ENCODE measurements at places on chromosomes 6 and 20.
A peak's percentile ranks its signal among the peaks of the same experiment; 100 is the strongest.

DNA sequence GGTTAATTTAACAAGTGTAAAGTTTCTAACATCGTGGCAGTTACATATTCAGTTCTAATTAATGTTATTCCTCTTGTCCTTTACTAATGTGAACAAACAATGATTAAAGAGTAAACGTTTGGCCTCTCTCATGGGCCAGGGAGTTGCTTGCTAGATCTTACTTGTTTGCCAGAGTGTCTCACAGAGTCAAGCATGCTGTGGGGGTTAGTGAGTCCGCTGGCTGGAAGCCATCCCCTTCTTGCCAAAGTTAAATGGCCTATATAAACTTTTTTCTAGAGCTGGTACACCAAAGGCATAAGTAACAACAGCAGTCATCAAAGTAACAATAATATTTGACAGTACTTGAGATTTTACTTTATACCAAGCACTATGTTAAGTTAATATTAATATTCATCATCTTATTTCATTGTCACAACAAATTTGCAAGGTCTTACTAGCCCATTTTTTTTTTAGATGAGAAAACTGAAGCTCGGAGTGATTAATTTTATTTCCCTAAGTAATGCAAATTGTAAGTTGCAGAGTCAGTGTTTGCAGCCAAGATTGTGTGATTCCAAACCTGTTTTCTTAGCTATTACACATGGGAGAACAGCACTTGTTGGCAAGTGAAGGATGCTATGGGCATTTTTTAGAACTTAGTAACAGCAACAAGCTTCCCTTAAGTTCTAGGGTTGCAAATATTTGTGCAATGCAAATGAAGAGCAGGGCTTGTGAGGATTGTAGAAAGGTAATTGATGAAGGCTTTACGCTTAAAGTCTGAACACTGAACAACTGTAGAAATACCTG is 224.5 kb downstream of the RFPL4B start:
- DNase-seq = no peak

DNA sequence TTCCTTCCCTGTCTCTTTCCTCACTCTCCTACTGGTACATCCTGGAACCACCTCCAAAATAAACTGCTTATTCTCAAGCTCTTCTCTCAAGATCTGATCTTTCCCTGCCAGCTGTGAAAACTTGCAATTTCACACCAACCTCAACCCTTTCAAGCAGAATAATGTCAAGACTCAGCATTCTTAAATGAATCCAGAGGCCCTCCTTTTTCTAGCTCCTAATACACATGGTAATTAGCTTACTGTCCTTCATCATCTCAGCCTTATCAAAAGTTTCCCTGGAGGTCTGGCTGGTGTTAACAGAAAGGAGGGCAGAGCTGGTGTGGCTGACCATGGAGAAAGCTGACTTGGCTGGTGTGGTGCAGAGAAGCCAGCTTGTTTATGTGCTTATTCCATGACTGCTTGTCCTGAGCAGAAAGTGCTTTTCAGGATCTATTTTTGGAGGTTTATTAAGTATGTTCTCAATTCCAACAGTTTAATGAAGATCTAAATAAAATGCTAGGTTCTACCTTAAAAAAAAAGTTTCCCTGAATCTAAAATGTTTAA is 50.5 kb downstream of the CFAP61 start:
- DNase-seq = no peak

DNA sequence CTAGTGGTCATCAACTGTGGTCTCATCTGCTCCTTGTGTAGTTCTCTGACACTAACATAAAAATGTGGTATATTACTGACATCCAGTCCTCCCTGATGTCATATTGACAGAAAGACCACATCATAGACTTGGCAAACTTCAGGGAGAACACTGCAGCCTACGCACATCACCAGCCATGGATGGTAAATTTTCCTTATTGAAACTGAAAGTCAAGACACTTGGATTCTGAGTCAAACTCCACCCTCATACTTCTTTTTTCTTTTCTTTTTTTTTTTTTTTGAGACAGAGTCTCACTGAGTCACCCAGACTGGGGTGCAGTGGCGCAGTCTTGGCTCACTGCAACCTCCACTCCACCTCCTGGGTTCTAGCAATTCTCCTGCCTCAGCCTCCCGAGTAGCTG is 25.4 kb downstream of the NDRG3 start:
- no peak for DNase-seq

DNA sequence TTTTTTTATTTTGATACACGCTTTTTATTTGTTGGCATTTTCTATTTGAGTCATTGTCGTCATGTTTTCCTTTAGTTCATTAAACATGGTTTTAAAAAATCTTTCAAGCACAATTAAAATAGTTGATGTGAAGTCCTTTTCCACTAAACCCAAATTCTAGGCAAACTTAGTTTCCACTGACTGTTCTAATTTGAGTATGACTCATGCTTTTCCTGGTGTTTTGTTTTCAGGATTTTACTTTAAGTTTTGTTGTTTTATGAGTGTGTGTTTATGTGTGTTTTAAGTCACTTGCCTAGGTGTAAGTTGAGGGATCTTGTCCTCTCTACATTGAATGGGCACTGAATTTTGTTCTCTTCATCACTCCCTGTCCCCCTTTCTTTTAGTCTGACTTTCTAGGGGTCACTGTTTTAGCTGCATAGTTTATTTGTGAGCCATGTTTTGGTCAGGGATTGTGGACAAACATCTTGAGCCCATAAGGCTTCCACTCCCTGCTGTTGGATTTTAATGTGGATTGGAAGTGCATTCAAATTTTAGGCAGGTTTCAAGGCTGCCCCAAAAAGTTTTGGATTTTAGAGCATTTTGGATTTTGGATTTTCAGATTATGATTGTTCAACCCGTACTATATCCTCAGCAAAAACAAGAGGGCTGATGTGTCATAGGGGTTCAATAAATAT is 94.8 kb downstream of the CDYL start:
- no peak for DNase-seq

DNA sequence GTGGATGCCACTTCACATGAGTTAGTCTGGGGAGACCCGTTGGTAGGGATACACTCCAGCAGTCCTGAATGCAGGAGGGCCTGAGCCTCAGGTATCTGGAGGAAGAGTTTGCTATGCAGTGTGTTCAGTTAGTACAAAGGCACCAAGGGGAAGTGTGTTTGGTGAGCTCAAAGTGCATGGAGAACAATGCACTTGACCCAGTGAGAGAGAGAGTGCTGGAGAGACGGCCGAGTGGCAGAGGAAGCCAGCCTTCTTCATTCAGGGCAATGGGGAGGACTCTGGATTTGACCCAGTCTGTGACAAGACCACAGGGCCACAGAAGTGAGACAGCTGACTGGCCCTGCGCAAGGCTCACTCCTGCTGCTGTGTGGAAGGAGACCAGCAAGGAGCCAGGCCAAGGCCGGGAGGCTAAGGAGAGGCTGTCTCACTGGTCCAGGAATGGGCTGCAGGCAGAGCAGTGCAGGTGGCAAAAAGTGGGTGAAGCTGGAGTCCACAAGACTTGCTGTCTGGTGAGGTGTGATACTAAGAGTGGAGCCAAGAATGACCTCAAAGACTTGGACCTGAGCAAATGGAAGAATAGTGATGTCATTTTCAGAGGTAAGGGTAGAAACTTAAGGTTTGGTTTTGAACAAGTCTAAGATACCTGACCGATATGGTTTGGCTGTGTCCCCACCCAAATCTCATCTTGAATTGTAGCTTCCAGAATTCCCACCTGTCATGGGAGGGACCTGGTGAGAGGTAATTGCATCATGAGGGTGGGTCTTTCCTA is 38.0 kb downstream of the PDE10A start:
- no peak for DNase-seq

DNA sequence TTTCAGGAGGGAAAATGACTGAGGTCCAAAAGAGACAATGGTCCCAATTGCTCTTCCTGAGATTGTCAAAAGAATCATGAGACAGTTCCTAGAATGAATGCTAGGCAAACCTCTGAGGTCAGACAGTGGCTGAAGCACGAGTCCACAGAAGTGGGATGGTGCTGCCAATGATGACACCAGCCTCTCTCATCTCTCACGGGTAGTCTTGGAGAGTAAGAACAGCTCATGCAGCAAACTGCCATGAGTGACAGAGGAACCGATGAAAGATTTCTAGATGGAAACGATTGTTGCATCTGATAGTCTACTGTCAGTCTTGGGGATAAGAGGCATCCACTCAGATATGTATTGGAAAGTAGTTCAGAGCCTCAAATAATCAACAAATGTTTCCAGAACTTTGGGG is 188.7 kb downstream of the SLC24A3 start:
- no peak for DNase-seq

GRCh38 chr6:88629838-88630494 is 333.5 kb downstream of the RNGTT start:
- no peak for DNase-seq

DNA sequence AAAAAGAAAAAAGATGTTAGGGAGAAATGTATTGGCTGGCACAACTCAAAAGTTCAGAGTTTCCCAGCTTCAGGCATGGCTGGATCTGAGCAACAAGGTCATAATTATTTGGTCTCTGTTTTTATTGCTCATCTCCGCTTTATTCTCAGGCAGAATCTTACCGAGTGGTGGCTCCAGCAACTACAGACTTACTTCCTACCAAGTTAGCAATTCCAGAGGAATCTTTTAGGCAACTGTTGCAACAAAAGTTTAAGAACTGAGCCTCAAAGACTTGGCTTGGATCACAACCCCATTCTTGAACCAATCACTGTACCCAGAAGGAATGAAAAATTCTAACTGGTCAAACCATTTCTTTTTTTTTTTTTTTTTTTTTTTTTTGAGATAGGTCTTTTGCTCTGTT is 35.5 kb upstream of the NCOA3 start:
- DNase-seq = no peak

DNA sequence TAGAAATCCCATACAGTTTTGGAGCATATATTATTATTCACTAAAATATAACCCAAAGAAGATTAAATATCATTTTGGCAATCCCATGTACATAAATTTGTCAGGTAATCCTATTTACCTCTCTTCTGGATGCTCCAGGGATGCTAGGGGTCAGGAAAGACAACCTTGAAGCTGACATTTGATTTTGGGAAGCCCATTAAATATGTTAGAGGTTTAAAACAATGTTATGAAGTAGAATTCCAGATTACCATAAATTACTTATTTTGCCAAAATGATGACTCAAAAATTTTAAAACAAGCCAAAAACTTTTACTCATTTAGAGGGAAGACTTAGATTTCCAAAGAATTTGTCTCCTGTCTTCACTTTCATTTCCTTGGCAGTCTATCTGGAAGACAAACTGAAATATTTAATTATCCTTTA is 9.2 kb upstream of the IL22RA2 start:
- no peak for DNase-seq

DNA sequence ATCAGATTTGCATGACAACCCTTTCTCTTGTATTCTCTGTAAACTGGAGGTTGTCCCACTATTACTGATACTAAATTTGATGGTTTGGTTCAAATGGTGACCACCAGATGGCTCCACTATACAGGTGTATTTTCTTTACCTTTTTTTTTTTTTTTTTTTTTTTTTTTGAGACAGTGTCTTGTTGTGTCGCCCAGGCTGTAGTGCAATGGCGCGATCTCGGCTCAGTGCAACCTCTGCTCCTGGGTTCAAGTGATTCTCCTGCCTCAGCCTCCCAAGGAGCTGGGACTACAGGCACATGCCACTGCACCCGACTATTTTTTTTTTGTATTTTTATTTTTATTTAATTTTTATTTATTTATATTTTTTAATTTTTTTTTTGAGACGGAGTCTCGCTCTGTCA is 6.6 kb upstream of the WTAP start:
- DNase-seq = peak; percentile 52

DNA sequence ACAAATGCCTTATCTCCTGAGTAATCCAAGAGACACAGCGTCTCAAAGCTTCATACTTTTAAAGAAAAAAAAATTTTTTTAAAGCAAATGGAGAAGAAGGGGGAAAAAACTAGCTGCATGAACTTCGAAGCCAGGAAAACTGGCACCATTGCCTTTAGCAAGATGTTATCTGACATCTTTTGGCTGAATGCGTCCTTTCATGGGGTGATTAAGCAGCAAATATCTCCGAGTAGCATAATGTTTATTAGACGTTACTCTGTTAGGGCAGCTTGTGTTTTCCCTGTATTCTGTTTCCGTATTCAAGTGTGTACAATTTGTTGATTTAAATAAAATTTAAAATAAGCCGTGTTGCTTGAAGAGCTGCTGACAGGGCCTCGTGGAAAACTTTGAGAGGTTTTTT is 76.5 kb upstream of the TSHZ2 start:
- DNase-seq = peak; percentile 5

DNA sequence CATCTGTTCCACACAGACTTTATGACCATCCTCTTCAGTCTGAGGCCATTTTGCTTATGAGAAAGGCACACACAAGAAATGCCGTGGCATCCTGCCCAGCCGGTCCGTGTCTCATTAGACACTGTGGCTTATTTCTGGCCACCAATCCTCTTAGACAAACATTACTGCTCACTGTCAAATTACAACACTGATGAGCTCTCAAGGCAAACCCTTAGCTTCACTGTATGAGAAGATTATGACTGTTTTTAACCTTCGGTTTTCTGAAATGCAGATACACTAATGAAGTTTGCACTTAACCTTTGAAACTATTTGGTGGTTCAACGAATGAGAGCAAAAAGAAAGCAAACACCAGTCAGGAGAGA is 50.5 kb upstream of the DST start:
- peak; percentile 63 for DNase-seq

- peak; percentile 57 for DNase-seq
Measured at GRCh38 chr20:45011108-45011526, 44.8 kb downstream of the STK4 start.

- no peak for DNase-seq
Measured at GRCh38 chr20:48750941-48751635, 76.7 kb downstream of the PREX1 start.

DNA sequence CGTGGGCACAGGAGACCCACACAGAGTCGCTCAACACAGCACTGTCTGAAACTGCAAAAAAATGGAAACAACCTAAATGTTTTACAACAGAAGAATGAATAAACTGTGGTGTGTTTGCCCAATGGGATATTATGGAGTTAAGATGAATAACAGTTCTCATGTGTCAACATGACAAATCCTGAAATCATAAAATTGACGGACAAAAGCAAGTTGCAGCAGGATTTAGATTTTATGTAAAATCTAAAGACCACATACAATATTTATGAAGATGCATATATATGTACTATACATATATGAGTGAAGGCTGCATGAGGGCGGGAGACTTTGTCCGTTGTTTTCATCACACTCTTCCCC is 79.7 kb downstream of the GRM4 start:
- peak; percentile 27 for DNase-seq

DNA sequence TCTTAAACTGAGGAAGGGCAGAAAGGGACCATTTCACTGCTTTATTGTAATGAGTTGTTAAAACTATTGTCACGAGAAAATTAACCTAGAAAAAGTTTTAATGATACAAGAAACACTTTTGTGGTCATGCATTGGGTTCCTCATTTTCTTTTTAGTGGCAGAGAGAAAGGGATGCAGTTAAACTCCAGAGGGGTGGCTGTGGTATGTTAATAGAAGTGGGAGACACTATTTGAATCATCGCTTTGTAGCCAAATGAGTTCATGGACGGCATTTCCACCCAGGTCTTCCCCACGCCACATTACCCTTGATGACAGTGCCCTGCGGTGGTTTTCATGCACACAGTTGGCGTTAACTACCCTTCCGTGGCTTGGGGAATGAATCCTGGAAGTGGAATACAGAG is 235.6 kb downstream of the PLCB1 start:
- no peak for DNase-seq

GRCh38 chr6:11428371-11428770 is 109.2 kb upstream of the TMEM170B start:
- DNase-seq = no peak
